ENCODE measurements at places on chromosomes 6 and 20. TPM values are rescaled to one million over a fixed set of nuclear protein-coding genes. Genes with fewer than 3 reads are reported as not detected.

MBOAT1 gene
- total RNA-seq = 4.9 TPM

CST7 gene
- not detected for total RNA-seq

MOCS3 gene
- total RNA-seq = 6.1 TPM

MEI4 gene
- total RNA-seq = not detected

BLOC1S5 gene
- 15.7 TPM for total RNA-seq

EYS gene
- not detected for total RNA-seq

BPIFB4 gene
- not detected for total RNA-seq

LINC00237 gene
- not detected for total RNA-seq

AVP gene
- total RNA-seq = not detected

DNAH8 gene
- not detected for total RNA-seq

CD83 gene
- total RNA-seq = 4.3 TPM

VGLL2 gene
- not detected for total RNA-seq

HAO1 gene
- total RNA-seq = not detected

CYP21A2 gene
- 1.7 TPM for total RNA-seq

SLC24A3 gene
- total RNA-seq = 4.5 TPM

GPLD1 gene
- total RNA-seq = 7.8 TPM

NFKBIL1 gene
- 26.0 TPM for total RNA-seq
